ENCODE measurements at places on chromosomes 7 and 10. TPM values are rescaled to one million over a fixed set of nuclear protein-coding genes. Genes with fewer than 3 reads are reported as not detected.

SLC18A2 gene
- total RNA-seq: not detected

TMEM236 gene
- 0.24 TPM for total RNA-seq

PILRA gene
- total RNA-seq: 1.3 TPM

PTPRN2 gene
- total RNA-seq: 0.51 TPM

TACC2 gene
- 46.2 TPM for total RNA-seq

BAMBI gene
- 4.3 TPM for total RNA-seq

ANKRD61 gene
- total RNA-seq: 0.35 TPM

SLC29A4 gene
- 5.2 TPM for total RNA-seq

SH2D4B gene
- total RNA-seq: not detected

SMKR1 gene
- not detected for total RNA-seq

TSPAN15 gene
- 100 TPM for total RNA-seq

C10orf120 gene
- total RNA-seq: not detected

MYL10 gene
- total RNA-seq: not detected

COBL gene
- 0.11 TPM for total RNA-seq

GPC2 gene
- 17.5 TPM for total RNA-seq

TRIM50 gene
- total RNA-seq: not detected

PLCE1 gene
- 0.04 TPM for total RNA-seq

IL15RA gene
- 16.1 TPM for total RNA-seq

NAT16 gene
- not detected for total RNA-seq

SLC13A1 gene
- total RNA-seq: not detected

PDZD8 gene
- total RNA-seq: 22.6 TPM

LRIT1 gene
- not detected for total RNA-seq
